Tibial artery (tissue), 4 donors: ENCODE measurements at places on chromosomes 3 and 15.

GRCh38 chr15:35975941-35976340 lies 430.0 kb upstream of the DPH6 start:
- DNase-seq, result no peak

DNA sequence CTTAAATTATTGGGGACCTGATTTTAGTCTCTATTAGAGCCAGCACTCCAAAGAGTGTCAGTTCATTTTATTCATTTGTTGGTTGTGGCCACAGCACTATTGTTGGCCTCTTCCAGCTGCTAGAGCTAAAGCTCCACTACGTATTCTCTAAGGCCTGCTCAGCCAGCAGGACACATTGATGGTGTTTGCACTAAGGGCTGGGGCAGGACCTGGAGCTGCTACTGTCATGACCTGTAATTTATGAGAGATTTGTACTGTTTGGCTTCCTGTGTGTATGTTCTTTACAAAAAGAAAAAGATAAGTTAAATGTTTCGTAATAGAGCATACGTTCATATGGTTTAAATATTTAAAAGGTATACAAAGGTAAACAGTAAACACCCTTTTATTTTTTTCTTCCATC lies 8.1 kb downstream of the GFM1 start:
- no peak for DNase-seq

DNA sequence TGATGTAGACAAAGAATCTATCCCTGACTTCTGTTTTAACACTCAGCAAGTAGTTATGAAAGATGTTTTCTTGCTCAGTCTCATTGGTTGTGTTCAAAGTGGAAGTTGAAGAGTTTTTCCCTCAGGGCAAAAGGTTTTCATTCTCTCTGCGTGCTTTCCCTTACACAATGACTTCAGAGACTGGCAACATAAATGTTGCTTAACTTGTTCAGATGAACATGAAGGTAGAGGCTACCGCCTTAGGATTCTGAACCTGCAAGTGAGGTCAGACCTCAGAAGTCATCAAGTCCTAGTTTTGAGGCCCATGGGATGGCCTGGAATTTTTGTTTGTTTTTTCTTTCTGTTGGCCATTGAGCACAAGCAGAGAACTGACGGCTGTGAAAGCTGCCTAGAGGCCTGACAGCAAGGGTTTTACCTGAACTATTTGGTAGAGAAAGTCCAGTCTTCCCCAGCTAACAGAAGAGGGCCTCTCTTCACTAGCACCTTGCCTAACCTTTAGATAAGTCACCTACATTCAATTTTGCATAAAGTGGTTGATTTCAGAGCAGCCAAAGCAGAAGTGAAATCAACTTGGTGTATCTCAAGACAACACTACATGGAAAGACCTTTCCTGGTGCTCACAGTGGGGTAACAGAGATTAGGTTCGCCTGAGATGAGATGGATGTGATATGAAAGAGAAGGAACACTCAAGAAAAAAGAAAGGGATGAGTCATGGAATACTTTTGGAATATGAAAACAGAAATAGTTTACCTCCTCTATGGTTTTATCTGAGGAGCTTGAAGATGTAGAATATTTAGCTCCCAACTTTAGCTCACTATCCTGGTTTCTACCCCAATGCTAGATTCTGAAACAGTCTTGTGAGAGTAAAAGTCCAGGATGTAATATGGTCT lies 53.6 kb upstream of the AP4E1 start:
- DNase-seq, result no peak

GRCh38 chr15:63545520-63545919 lies 41.1 kb downstream of the USP3 start:
- DNase-seq, result no peak

- DNase-seq, result no peak
Observed at GRCh38 chr15:29039466-29040369, 153.9 kb downstream of the APBA2 start.

- DNase-seq, result no peak
Observed at GRCh38 chr3:106588739-106589138, 719.9 kb upstream of the CBLB start.

GRCh38 chr3:187150599-187150998 lies 11.3 kb upstream of the RPL39L start:
- peak; percentile 30 for DNase-seq

DNA sequence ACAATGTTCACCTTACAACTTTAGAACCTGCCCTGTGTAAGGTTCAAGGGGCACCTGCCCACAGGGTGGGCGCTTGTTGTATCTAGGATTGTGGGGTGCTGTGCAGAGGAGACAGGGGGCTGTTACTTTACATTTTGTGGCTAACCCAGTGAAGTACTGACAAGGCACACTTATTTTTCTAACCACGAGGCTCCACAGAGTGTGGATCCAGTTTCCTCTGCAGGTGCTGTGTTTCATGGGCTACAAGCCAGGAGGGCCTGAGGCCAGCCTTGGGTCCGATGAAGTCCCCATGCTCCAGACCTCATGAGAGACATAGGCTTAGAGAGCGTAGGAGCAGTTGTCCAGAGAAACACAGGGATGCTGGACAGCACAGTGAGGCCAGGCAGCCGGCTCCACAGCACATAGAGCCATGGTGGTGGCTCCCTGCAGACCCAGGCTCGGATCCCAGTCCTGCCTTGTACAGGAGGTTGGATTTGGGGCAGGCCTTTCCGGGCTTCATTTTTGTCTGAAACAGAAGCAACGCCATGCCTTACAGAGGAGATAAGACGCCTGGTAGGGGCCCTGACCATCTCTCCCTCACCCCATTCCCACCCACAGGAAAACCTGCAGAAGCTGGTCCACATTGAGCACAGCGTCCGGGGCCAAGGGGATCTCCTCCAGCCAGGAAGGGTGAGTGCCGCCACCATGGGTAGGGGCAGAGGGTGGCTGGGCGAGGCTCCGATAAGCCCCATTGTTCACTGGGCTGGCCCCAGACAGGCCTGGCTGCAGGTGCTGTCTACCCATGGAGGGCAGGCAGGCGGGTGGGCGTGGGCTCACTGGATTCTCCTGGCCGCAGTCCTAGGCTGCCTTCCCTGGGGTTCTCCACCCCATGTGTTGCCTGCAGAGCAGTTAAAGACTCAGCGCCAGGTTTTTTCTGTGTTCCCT lies 40.1 kb upstream of the NR2C2 start:
- peak; percentile 63 for DNase-seq

DNA sequence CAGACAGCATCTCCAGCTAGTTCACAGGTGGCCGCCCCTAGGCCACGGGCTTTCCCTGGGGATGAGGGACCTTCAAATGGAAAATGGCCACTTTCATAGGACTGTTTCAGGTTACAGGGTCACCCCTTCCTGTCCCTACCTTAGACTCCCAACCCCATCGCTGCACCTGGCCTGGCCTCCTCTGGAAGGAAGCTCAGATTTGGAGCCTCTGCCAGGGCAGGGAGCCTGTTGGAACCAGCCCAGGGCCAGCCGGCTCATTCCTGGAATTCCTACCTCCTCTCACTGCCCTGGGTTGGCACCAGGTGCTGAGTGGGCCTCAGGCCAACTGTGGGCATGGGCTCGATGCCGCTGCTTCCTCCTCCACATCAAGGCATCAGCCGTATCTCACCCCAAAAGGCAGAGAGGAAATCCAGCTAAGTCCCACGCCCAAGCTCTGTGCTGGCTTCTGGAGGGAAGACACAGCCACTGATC lies 42.2 kb downstream of the KLHL25 start:
- DNase-seq, result no peak

- DNase-seq, result peak; percentile 33
Observed at GRCh38 chr15:23411841-23412240, 35.2 kb downstream of the GOLGA6L2 start.

DNA sequence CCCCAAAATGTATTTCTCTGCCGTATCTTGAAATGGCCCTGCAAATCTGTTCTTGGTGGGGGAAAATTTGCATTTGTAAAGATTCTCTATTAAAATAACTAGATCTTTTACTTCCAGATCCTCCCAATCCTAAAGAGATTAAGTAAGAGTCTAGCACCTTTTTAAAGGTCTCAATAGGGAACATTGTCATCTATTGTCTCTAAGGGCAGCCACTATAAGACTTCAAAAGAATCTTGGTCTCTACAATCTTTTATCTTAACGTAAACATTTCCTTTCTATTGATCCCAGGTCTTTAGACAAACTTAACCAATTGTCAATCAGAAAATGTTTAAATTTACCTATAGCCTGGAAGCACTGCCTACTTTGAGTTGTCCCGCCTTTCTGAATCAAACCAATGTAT lies 1313.3 kb downstream of the ROBO2 start:
- no peak for DNase-seq

DNA sequence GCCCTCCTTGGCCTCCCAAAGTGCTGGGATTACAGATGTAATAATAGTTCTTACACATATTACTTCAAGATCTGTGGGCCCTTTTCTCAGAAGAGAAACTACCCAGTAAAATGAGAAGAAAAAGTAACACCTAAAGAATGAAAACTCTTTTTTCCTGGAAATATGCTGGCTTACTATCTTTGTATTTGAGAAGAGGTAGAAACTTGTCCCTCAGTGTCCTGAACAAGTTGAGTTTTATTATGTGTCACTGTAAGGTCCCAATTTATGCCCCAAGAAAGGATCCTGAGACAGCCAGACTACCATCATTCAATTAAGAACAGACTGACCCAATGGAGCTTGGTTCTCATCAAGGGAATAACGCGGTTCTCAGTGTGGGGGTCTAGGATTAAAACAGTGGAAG lies 93.8 kb downstream of the EFL1 start:
- DNase-seq, result no peak
